ENCODE measurements at places on chromosomes 12 and 14. TPM values are rescaled to one million over a fixed set of nuclear protein-coding genes. Genes with fewer than 3 reads are reported as not detected.
A peak's percentile ranks its signal among the peaks of the same experiment; 100 is the strongest.

DNA sequence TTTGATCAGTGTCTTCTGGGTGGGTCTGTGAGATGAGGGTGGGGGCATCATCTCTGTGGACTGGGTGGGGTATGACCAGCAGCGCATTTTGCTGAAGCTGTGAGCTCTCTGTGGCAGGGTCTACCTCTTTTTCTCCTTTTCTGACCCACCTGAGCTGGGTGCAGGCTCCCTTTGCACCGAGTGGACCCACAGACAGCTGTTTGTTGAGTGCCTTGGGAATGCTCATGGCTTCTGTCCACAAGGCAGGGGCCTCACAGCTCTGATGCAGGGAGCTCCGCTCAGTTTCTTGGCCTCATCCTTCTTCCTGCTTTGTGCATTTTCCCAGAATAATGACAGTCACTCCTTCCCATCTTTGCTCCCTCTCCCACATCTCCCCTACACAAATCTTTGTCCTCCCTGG is 380.6 kb downstream of the DPF3 start:
- DNase-seq: no peak

The KERA gene
- 2.4 TPM for total RNA-seq

DNA sequence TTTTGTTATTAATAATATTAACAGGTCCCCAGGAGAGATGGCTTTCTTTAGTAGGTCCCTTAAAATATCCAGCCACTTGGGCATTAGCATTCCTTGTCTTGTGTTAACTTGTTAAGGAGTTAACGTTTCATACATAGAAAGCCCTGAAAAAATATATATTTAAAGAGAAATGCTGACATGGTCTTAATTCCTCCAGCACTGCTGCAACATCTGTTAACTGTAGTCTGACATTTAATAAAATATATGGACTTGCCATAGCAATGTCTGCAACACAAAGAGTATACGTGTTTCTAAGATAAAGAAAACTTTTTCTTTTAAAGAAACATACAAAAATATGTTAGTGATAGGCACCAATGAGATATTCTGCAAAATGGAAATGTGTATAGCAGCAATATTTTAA is 10.0 kb downstream of the SLC38A4 start:
- no peak for DNase-seq

The KRT75 gene
- total RNA-seq: 0.06 TPM

The TAS2R19 gene
- total RNA-seq: 6.3 TPM

DNA sequence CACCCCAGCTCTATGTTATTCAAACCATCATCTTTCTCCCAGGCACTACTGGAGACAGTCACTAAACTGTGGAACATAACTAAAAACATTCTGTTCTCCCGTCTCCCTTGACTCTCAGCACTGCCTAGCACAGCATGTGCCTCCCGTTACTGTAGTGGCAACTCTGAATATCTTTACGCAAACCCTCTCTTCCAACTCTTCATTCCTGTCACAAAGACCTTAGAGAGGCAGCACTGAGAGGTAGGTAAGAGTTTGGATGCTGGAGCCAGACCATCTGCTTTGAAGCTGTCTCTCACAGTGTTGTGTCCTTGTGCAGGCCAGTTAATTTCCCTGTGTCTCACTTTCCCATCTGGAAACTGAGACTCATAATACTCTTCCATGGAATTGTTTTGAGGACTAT is 108.1 kb downstream of the DIP2B start:
- DNase-seq: no peak

GRCh38 chr12:88450136-88450535 is 130.1 kb downstream of the KITLG start:
- no peak for DNase-seq

The TAS2R13 gene
- 10.9 TPM for total RNA-seq

GRCh38 chr12:101619858-101620761 is 25.3 kb downstream of the MYBPC1 start:
- DNase-seq: no peak

- no peak for DNase-seq
Measured at GRCh38 chr14:28163233-28163632, 603.4 kb upstream of the FOXG1 start.

The CYP27B1 gene
- 0.72 TPM for total RNA-seq

The SERPINA5 gene
- total RNA-seq: 0.89 TPM

- DNase-seq: no peak
Measured at GRCh38 chr14:50831726-50832168, 785 bp upstream of the NIN start.

The ALKBH2 gene
- 26.7 TPM for total RNA-seq

DNA sequence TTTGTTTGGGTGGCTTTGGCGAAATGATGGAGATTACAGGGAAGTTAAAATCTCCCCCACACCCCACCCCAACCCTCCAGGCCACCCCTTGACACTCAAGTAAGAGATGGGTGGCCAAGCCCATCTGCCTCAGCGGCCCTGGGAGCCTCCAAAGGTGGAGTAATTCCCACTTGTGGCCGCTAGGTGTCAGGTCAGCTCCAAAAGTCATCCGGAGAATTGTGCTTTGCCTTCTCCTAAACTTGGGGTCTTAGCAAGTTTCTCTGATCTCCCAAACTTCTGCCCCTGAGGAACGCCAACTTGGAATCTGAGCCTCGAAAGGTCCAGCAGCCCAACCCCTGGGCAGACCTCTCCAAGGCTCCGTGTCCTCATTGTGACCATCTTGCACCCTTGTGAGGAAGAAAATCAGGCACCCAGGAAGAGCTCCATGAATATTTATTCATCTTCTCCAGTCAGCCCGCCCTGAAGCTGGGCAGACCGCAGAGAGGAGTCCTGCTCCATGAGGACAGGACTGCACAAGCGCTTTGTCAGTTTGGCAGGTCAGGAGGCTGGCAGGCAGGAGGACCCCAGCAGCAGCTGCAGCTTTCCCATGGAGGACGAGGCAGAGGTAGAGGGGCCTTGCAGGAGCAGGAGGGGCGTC is 46.7 kb downstream of the LRRC74A start:
- DNase-seq: peak; percentile 83

GRCh38 chr14:65142914-65143625 is 40.8 kb upstream of the MAX start:
- no peak for DNase-seq

DNA sequence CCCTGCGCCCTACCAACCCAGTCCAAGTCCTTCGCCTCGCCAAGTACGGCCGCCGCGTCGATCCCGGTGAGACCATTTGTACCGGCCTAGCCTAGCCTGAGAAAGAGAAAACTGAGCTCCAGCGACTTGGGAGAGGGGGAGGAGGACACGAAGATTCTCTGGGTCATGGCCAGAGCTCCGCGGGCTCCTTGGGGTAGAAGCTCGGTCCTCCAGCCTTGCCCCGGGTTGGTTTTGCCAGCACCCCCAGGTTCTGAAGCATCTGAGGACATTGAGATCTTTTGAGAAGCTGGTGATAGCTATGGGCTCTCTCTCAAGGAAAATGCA is 7.3 kb downstream of the LHX5 start:
- DNase-seq: no peak

DNA sequence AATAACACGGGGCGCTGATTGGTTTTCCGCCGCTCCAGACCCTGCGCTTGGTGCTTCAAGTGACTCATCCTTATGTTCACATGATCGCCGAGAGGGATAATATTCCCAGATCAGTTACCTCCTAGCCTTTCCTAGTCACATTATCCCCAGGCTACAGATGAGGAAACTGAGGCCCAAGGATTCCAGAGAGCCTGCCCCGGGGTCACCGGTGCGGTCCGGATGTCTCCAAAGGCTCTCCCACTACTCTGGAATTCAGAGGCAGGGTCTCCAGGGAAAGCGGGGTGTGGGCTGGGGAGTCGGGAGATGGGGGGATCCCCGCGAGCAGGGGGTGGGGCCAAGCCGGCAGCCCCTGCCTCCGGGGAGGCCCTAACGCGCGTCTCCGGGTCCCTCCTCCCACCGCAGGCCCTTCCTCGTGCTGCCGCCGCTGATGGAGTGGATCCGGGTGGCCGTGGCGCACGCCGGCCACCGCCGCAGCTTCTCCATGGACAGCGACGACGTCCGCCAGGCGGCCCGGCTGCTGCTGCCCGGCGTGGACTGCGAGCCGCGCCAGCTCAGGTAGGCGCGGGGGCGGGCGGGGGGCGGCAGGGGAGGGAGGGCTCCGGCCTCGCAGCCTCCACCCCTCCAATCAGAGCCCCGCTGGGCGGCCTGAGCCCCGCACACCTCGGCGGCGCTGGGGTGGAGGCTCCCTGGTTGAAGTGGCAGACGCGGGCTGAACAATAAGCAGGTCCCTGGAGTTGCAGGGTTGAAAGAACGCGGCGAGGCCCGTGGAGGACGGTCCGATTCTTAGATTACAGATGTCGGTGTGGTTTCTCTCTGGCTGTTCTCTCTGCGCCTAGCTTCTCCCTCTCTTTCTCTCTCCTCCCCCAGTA is 104.6 kb upstream of the PWP1 start:
- DNase-seq: no peak

DNA sequence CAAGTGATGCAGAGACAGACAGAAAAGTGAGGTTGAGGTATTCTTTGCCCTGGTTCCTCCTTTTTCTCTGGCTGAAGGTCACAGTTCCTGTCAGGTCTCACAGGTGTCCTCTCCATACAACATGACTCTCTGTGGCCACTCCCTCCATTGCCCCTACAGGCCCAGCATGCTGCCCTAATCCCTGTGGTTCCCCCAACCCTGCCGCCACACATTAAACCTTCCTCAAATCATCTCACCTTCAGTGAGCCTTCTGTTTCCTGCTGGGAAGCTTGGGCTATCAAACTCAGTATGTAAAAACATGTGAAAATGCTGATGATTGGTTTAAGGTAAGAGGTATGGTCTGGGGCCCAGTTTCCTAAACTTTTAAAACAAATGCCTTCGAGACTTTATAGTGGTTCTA is 159.0 kb upstream of the E2F7 start:
- DNase-seq: no peak

DNA sequence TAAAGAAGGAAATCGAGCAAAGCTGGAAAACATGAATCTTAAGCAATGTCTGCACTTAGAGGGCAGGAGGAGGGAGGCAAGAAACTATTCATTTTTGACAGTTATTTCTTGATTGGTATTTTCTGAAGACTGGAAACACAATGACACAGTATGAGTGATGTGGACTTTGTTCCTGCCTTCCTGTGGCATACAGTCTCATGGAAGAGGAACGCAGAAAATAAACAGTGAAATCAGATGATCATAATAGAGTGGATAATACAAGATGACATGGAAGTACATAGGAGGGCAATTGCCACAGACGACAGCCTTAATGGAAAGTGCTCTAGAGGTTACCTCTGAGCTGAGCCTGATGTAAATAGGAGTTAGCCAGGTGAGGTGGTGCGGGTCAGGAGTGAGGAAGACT is 140.4 kb upstream of the MAX start:
- no peak for DNase-seq

The PARPBP gene
- total RNA-seq: 14.1 TPM

- DNase-seq: no peak
Measured at GRCh38 chr14:92987148-92987570, 64.2 kb downstream of the CHGA start.

- no peak for DNase-seq
Measured at GRCh38 chr12:113007166-113007565, 28.8 kb downstream of the OAS2 start.

The ZFYVE21 gene
- 58.8 TPM for total RNA-seq

DNA sequence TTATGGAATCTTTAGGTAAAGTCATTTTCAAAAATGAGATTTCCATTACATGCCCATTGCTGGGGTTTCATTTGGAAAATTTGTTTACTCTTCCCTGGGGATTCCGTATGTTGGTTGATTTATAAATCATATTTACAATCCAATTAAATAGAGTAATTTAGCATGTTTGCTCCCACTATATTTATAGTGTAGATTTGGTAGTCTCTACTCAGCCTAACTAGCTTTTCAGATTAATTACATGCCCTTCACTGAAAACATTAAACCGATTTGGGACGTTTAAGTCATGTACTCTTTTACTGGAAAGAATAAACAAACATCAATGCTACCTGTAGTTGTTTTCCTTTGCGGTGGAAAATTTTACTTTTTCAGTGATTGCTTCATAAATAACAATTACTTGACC is 10.4 kb downstream of the PAX9 start:
- no peak for DNase-seq

DNA sequence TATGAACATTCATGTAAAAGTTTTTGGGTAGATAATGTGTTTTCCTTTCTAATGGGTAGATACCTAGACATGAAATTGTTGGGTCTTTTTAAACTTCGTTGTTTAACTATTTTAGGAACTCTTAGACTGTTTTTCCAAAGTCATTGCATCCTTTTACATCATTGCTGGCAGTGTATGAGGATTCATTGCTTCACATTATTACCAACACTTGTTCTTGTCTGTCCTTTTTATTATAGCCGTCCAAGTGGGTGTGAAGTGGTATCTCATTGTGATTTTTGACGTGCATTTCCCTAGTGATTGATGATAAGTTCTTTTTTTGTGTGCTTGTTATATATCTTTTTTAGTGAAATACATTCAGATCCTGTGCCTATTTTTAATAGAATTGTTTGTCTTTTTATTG is 39.4 kb downstream of the USP15 start:
- no peak for DNase-seq

The INSM2 gene
- total RNA-seq: 1.5 TPM

GRCh38 chr12:67925552-67925951 is 63.7 kb upstream of the IFNG-AS1 start:
- DNase-seq: no peak

- DNase-seq: no peak
Measured at GRCh38 chr12:111692575-111693210, 6.8 kb downstream of the ACAD10 start.

DNA sequence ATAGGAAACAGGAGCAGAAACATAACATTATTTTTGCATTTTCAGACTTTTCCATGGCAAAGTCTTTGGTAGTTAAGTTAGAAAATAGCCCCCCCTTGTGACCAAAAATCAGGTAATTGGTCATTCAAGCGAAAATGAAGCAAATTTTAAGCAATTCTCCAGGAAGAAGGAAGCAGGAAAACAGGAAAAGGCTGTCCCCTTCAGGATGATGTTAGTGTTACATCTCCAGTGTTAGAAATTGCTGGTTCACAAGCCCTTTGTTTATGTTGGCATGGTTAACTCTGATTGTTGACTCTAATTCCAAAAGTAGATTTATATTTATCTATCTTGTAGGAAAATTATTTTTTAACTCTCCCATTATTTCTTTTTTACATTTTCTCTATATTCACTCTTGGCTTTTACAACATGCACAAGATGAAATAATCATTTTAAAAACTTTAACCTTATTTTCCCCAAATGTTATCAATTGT is 18.8 kb upstream of the GAS2L3 start:
- peak; percentile 96 for DNase-seq

GRCh38 chr14:84409435-84409834 is 1120.5 kb upstream of the FLRT2 start:
- DNase-seq: no peak

DNA sequence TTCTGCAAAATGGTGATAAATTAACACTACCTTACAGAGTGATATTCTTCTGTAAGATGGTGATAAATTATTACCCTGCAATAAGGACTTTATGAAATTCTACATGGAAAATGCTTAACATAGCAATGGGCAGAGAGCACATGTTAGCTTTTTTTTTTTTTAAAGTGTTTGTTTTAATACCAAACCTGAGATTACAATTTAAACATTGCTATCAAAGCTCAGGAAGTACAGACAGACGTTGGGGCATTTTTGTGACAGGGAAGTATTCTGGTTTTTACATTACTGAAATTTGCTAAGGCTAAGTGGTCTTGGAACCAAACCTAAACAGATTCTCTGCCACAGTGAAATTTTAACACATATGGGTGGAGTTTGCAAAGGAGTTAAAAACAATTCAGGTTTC is 133.1 kb downstream of the FGD4 start:
- no peak for DNase-seq

GRCh38 chr12:16136219-16136988 is 141.1 kb downstream of the SLC15A5 start:
- no peak for DNase-seq

GRCh38 chr14:105045710-105046326 is 19.4 kb downstream of the GPR132 start:
- DNase-seq: peak; percentile 88
